CD4-positive, alpha-beta T cell treated with Interleukin-2 at 100 ng/mL for 4 hours (primary cell): ENCODE measurements at places on chromosomes 4 and X.

DNA sequence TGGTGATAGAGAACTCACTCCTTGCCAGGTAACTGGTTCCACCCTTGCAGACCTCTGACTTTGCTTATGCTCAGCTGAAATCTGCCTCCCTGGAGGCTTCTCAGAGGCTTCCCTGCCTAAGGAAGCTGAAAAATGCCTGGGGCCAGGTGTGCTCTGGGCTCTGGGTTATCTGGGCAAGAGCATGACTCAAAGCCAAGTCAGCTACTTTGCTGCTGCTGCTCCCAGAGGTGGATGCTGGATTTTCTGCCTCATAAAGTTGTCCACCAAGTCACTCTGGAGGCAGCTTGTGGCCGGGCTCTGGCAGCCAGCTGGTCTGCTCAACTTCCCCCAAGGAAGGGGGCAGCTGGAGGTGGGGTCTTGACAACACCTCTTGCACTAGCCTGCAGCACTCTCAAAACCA lies 132.7 kb downstream of the PJA1 start:
- no peak for DNase-seq

DNA sequence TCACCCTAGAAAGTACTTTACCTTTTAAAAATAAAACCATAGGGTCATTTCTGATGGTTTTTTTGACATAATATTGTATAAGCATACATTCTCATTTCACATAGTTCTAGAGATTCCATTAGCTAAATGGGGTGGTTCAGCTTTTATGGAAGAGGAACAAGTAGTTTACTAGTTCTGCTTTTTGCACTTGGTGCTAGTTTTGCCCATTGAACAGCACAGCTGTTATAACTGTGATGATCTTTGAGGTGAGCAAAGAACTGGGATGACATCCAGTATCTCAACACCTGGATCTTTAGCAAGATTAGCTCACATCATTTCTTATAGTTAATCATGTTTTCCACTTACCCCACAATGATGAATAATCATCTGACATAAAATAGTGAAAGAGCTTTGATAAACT lies 40.9 kb downstream of the MOB1B start:
- DNase-seq, result no peak

- DNase-seq, result no peak
Measured at GRCh38 chr4:130568746-130569145, 1472.8 kb downstream of the C4orf33 start.

GRCh38 chr4:128906581-128906980 lies 97.1 kb downstream of the JADE1 start:
- no peak for DNase-seq

DNA sequence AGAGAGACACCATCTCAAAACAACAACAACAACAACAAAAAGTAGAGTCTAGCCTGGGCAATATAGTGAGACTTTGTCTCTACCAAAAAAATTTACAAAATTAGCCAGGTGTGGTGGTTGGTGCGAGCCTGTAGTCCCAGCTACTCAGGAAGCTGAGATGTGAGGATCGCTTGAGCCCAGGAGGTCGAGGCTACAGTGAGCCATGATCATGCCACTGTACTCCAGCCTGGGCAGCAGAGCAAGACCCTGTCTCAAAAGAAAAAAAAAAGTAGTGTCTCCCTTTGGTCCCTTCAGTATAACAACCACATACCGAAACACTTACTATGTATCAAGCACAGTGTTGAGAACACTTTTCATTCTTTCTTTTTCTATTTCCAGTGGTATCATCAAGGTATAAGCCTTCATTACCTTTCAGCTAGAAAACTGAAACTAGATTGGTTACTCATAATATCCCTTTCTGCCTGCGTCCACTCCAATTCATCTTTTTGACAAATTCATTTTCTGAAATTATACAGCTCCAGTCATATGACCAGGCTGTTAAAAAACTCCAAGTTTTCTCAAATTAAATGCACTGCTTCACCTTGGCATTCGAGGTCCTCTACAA lies 54.1 kb downstream of the RPS6KA3 start:
- no peak for DNase-seq

GRCh38 chr4:947491-947971 lies 15.3 kb downstream of the TMEM175 start:
- no peak for DNase-seq

- DNase-seq, result no peak
Measured at GRCh38 chr4:83387012-83387411, 52.4 kb upstream of the HPSE start.

GRCh38 chr4:38145033-38145678 lies 185.0 kb downstream of the PTTG2 start:
- DNase-seq, result no peak

GRCh38 chrX:64204252-64204651 lies 1.3 kb downstream of the AMER1 start:
- DNase-seq, result no peak

DNA sequence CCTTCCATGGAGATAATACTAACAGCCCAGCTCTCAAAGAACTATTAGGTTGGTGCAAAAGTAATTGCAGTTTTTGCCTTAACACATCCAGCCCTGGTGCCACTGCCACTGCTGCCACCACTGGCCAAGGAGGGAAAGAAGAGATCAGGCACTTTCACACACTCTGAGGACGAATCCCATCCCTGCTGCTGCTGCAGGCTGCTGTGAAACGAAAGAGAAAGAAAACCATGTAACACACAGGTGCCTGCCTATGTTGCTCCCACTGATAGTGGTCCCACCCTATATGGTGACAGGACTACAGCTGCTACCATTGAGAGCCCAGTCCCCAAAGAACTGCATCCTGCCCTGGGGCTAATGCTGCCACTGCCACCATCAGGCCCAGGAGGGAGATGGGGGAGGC lies 35.1 kb downstream of the TMLHE start:
- peak; percentile 17 for DNase-seq

- DNase-seq, result no peak
Measured at GRCh38 chr4:99437723-99438404, 2.7 kb upstream of the ADH7 start.
